ENCODE measurements at places on chromosomes 12 and 14. TPM values are rescaled to one million over a fixed set of nuclear protein-coding genes. Genes with fewer than 3 reads are reported as not detected.

- DNase-seq: no peak
Observed at GRCh38 chr14:52360831-52361230, 46.7 kb downstream of the PTGER2 start.

DNA sequence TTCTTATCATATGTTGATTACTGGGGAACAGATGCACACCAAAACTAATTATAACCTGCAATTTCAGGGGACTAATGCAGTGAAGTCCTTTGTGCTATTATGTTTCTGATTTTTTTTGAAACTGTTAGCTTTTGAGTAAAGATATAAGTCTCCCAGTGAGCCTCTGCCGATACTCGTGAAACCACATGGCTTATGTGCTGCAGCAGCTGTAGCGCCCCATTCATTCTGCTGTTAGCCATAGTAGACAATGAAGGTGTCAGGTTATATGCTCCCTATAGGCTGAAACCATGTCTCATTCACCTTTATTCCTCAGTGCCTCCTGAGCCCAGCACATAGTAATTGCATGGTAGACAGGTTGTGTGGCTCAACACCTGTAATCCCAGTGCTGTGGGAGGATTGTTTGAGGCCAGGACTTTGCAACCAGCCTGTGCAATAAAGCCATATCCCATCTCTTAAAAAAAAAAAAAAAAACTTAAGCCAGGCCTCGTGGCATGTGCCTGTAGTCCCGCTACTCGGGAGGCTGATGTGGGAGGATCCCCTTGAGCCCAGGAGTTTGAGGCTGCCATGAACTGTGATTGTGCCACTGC is 25.0 kb downstream of the GOLGA5 start:
- no peak for DNase-seq

- DNase-seq: no peak
Observed at GRCh38 chr14:104856157-104856868, 8.8 kb upstream of the CEP170B start.

- no peak for DNase-seq
Observed at GRCh38 chr14:61749264-61749663, 13.0 kb upstream of the SNAPC1 start.

GRCh38 chr14:82720946-82721345 is 1187.3 kb upstream of the SEL1L start:
- DNase-seq: no peak

- DNase-seq: no peak
Observed at GRCh38 chr12:57835366-57836288, 10.9 kb downstream of the CTDSP2 start.

The EFCAB11 gene
- 5.3 TPM for total RNA-seq

The CBLN3 gene
- total RNA-seq: not detected

The SLCO1B1 gene
- not detected for total RNA-seq

Measured in frontal cortex (tissue), 4 donors.